NCI-H510A (cell line): ENCODE measurements at places on chromosomes 11 and 22.

GRCh38 chr22:49411236-49411635 lies 416.4 kb downstream of the BRD1 start:
- DNase-seq, result no peak

DNA sequence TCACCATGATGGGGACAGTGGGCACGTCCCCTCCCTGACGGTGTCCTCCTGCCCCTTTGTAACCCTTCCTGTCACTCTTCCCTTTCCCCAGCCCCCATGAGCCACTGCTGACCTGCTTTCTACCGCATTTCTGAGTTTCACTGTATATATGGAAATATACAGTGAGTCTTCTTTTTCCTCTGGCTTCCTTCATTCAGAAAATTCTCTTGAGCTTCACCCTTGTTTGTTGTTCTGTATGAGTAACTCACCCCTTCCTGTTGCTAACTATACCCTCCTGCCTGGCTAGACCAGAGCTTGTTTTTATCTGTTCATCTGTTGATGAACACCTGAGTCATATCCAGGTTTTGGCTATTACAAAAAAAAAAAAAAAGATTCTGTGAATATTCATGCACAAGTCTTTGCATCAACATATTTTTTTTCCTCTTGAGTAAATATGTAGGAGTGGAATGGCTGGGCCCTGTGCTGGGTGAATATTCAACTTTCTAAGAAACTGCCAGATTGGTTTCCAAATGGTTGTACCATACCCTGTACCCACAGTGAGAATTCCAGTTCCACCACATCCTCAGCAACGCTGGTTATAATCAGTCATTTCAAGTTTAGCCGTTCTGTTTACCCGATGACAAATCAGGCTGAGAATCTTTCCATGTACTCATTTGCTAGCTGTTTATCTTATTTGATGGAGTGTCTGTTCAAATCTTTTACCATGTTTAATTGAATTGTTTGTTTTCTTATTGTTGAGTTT lies 62.0 kb downstream of the IGF2 start:
- DNase-seq, result no peak

GRCh38 chr11:73875840-73876239 lies 806 bp downstream of the COA4 start:
- no peak for DNase-seq

DNA sequence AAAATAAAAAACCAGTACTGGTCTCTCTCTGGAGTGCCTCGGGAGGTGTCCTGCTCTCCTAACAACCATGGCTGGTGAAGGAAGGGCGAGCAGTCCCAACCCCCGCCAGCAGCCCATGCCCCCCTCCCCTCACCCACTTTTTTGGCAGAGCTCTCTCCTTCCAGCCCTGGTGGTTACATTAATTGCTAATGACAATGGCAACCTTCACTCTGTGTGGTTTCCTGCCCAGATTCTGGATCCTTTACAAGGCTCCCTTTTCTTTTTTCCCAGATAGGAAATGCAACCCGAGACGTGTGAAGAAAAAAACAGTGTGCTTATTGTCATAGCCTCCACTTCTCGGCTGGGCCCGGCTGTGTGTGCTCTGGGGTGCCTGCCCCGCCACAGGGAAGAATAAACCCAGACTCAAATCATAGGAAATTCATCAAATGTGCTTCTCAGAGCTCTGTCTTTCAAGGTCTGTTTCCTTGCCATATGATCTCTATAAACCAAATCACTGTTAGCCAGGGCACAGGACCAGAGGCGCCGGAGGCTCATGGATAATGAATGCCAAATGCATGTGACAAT lies 513.0 kb downstream of the SOX6 start:
- DNase-seq, result no peak

DNA sequence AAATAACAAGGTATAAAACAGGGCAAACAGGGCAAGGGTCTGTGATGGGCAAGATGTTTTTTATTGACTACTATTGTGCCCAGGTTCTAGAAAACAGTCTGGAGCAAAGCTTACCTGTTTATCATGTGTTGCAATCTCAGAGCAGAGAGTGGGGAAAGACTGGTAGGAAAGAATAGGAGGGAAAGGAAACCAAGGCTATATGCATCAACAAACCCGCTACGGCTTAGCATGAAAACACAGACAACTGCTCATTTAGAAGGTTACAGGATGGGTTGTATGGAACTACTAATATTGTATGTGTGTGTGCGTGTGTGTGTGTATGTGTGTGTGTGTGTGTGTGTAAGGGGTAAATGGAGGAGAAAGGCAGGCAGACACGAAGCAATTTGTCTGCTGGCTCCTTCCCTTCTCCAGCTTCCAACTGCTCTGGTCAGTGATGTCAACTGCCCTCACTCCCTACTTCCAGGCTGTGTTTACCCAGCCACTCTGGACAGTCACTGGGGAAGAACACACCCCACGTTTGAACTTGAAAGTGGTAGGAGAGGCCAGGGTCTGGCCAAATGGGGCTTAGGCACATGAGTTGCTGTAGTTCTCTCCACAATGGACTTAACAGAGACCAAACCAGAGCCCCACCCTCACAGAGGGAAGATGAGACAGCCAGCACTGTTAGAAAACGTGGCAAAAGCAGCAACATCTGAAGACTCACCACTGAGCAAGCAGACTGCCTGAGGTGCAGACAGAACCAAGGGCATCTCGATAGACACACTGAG lies 47.0 kb downstream of the GAB2 start:
- no peak for DNase-seq

DNA sequence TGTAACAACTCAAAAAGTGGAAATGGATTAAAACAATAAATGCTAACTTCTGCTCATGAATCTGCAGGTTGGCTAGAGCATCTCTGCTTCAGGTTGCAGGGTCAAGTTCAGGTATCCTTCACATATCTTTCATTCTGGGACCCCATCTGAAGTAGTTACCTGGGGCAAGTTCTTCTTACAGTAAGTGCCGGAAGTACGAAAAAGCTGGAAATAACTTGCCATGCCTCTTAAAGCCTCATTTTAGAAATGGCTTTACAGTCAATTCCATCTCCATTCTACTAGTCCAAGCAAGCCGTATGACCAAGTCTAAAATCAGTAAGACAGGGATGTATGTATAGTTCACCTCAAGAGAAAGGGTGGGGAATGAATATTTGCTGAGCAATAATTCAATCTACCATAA lies 93.7 kb downstream of the FCHSD2 start:
- DNase-seq, result no peak

DNA sequence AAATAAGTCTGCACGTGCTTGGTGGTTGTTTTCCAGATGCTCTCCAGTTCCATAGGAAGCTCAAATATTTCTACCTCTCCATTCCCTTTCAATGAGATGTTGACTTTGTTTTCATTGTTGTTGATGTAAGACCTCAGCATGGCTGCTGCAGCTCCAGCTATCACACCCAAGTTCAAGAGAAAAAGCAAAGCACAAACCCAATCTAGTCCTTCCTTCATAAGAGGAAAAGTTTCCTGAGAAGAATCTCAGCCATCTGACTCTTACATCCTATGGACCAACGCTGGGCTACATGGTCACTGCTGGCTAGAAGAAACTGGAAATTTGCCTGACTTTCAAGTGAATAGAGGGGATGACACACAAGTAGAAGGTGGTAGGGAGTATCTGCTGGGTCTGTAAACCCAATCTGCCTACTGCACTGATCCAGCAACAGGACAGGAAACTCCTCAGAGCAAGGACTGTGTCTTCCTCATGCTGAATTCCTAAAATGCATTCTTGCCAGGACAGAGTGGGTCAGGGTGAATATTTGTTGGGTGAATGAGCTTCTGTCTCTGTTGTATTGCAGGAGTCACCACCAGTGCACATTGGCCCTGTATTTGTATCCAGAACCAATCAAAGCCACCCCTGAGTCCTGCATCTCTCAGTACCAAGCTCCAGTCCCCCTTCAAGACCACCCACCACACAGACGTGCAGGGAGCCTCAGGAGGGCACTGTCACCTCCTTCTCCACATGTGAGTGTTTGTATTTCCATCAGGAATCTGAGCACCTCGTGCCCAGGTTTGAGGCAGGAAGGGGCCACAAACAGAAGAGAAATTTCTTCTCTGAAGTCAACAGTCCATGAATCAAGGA lies 118.0 kb upstream of the IGLL5 start:
- DNase-seq, result no peak

- no peak for DNase-seq
Measured at GRCh38 chr22:28369854-28370253, 309.8 kb downstream of the TTC28 start.

GRCh38 chr11:65470433-65471049 lies 28.3 kb upstream of the MALAT1 start:
- no peak for DNase-seq

DNA sequence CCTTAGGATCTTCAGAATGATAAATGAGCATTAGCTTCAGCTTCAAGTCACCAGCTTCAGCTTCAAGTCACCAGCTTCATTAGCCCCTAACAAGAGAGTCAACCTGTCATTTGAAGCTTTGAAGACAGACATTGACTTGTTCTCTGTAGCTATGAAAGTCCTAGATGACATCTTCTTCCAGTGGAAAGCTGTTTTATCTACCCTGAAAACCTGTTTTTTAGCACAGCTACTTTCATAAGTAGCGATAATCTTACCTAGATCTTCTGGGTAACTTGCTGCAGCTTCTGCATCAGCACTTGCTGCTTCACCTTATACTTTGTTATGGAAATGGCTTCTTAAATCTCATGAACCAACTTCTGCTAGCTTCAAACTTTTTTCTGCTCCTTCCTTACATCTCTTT lies 85.7 kb downstream of the PGR start:
- DNase-seq, result no peak

DNA sequence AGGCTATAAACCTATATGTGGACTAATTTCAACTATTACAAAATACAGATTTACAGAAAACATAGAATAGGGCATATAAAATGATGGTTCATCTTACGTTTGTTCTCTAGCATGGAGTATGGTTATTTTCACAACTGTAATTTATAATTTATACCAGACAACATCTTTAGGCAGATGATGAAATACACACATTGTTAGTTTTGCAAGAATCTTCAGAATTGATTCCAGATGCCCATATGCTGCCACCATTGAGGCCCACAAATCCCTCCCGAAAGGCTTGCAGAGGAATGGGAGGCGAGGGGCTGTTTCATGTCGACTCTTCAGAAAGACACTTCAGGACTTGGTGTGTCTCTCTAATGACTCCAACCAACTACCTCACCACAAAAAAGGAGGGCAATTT lies 6.2 kb downstream of the PTPN5 start:
- no peak for DNase-seq

GRCh38 chr11:31484497-31484896 lies 24.9 kb downstream of the IMMP1L start:
- no peak for DNase-seq

DNA sequence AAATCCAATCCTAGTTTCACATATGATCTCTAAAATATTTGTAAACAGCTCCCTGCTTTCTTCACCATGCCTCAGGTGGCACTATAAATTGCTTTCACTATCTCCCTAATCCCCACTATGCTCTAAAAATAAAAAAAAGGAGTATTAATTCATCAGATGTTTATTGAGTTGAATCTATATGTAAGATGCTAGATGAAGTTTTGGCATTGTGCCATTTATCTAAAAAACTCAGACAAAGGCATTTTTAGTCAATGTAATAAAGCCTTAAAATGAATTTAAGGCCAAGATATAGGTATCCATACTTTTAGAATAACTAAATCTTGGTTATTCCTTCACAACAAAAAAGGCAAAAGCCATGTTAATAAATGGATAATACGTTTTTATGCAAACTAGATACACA lies 373.9 kb downstream of the ETS1 start:
- no peak for DNase-seq

GRCh38 chr11:569158-569885 lies 6.9 kb upstream of the PHRF1 start:
- no peak for DNase-seq

DNA sequence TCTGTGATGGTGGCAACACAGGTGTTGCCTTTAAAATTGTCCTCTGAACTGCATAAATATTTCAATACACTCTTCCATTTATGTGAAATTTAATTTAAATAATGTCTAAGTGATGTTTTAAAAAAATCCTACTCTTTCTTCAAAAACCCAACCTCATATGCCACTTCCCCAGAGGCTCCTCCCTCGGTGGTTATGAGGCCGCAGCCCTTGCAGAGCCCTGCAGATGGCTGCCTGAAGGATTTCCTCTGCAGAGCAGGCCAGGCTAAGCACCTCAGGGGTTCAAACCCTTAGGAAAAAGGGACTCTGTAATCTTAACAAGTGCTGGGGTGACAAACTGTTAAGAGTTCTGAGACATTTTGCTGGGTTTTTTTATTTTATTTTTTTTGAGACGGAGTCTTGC lies 25.2 kb downstream of the MORC2 start:
- DNase-seq, result no peak

DNA sequence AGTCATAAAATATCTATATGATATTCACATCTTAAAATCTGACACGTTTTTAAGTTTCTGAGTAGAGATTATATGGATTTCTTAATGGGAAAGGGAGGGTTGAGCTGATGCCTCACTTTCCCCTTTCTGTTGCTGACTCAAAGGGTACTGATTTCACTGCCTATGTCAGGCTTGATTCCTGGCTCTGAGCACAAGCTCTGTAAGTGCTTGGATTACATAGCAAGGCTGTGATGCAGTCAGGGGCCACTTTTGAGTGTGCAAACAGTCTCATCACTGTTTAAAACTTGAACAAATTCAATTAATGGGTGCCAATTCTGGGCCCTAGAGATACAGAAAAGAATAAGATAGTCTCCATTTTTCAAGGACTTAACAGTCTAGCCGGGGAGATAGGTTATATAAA lies 14.4 kb downstream of the ATXN10 start:
- no peak for DNase-seq

GRCh38 chr22:35436421-35436820 lies 36.5 kb downstream of the MCM5 start:
- DNase-seq, result no peak
